ENCODE measurements at places on chromosomes 2 and 18.

DNA sequence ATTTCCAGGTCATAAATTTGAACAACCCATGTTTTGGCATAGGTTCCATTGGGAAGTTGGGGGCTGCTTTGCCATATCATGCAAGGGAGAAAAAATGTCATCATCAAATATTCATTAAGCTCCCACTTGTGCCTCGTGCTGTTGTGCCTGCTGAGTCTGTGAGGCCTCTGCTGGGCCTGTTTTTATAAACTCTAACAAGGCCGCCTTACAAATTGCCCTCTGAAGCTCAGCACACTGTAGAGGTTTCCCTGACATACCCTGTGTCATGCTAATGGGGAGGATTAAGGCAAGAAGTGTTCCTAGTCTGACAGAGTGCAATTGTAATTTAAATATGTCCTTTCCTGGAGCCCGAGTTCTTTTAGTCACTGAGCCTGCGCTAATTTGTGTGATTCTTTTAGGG lies 17.6 kb downstream of the OSBPL6 start:
- no peak for DNase-seq

DNA sequence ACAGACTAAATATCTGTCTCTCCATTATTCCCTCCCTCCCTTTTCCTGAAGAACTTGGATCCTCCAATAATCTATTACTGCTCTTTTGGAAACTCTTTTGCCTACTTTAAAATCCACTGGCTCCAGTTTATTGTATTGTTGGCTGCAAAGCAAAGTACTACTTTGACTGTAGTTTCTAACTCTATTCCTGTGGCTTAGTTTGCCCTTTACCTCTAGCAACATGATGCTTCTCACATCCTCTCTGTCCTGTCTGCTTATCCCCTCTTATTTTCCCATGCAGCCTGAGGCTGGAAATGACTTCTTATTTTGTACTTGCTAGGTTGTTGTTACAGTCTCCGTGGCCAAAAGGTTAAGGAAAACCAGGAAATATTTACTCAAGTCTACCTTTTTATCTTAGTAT lies 26.8 kb downstream of the PDK1 start:
- no peak for DNase-seq

GRCh38 chr18:49645841-49646351 lies 84.0 kb downstream of the LIPG start:
- no peak for DNase-seq

DNA sequence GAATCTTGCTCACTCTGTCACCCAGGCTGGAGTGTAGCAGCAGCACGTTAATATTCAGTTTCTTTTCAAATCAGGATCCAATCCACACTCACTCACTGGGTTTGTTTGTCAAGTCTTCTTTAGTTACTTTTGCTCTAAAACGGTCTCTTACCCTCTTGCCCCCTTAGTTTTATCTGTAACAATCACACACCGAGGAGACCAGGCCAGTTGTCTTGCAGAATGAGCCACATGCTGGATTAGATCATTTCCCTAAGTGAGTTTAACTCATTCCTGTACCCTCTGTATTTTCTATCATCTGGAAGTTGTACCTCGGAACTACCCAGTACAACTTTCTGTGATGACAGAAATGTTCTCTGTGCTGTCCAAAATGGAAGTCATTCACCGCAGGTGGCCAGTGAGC lies 20.7 kb upstream of the TOGARAM2 start:
- DNase-seq, result no peak

- peak; percentile 48 for DNase-seq
These were observed 24.4 kb downstream of the ZNF892 start for GRCh38 chr2:95231723-95232122.

Measured in germinal center (tissue), 1 donor.